ENCODE measurements at places on chromosomes 2 and 18. TPM values are rescaled to one million over a fixed set of nuclear protein-coding genes. Genes with fewer than 3 reads are reported as not detected.

The NEU2 gene
- not detected for total RNA-seq

The RBM45 gene
- total RNA-seq = 10.1 TPM

The ATIC gene
- total RNA-seq = 47.3 TPM

The SCG2 gene
- total RNA-seq = under 0.01 TPM

The AGXT gene
- not detected for total RNA-seq

The TEX51 gene
- total RNA-seq = not detected

The RIT2 gene
- total RNA-seq = not detected

The ABHD1 gene
- total RNA-seq = not detected

The SCN3A gene
- not detected for total RNA-seq

The HK2 gene
- total RNA-seq = 1.2 TPM
